ENCODE measurements at places on chromosomes 4 and X.
A peak's percentile ranks its signal among the peaks of the same experiment; 100 is the strongest.

- DNase-seq: peak; percentile 86
Observed at GRCh38 chrX:17377091-17377717, 2.2 kb downstream of the NHS start.

DNA sequence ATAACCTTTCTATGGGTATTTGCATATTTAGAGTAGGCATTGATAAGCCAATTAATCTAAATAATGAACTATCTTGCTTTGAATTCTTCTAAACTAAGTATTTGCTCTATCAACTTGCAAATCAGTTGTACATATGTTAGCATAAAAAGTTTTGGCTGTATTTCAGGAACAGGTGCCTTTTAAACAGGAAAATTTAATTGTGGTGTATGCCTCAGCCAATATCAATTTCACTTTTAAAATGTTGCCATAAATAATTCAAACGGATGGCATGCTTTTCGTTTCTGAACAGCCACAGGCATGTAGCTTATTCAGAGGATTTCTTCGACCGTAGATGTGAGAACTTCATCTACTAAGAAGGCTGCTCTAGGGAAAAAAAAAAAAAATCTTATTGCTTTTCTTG lies 99.9 kb downstream of the DCLK2 start:
- DNase-seq: no peak

GRCh38 chr4:80185787-80186548 lies 11.3 kb upstream of the PRDM8 start:
- no peak for DNase-seq

GRCh38 chr4:55296096-55296495 lies 49.9 kb upstream of the SRD5A3 start:
- DNase-seq: no peak

GRCh38 chr4:78566834-78567499 lies 15.4 kb downstream of the ANXA3 start:
- DNase-seq: no peak

GRCh38 chr4:1018147-1019020 lies 7.0 kb downstream of the FGFRL1 start:
- DNase-seq: no peak

- DNase-seq: no peak
Observed at GRCh38 chr4:173940146-173940545, 343.3 kb downstream of the FBXO8 start.

DNA sequence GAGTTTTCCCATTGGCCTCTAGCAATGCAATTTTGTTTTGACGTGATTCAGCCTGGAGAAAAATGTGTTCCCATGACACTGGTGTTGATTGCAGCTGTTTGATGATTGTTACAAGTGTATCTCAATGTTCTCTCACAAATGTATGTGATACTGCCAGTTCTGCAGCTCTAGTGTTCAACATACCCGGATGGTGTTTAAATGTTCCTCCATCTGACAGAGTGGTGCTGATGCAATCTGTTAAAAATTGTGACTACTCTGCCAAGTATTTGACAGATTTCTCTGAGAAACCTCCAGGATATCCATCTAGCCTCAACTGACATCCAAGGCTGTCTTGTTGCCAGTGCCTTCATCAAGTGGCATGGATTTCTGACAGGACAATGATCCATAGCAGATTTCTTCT lies 657.2 kb upstream of the DIAPH2 start:
- no peak for DNase-seq

GRCh38 chrX:13721371-13721770 lies 13.0 kb downstream of the TRAPPC2 start:
- DNase-seq: no peak

DNA sequence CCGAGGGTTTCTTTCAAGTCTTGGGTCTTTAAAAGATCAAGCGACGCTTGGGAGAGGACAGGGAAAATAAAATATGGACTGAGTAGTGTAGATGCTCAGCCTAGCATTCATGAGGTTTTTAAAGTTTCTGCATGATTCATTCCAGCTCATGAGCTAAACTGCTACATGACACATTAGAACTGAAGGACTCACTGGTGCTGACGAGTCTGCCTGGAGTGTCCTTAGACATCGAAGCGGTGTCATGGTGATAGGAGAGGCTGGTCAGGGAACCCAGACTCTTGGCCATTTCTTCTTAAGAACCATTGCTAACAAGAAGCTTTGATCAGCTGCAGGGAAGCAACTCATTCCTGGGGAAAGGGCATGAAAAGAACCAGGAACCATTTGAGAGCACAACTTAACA lies 158.6 kb downstream of the TRIML1 start:
- DNase-seq: no peak

DNA sequence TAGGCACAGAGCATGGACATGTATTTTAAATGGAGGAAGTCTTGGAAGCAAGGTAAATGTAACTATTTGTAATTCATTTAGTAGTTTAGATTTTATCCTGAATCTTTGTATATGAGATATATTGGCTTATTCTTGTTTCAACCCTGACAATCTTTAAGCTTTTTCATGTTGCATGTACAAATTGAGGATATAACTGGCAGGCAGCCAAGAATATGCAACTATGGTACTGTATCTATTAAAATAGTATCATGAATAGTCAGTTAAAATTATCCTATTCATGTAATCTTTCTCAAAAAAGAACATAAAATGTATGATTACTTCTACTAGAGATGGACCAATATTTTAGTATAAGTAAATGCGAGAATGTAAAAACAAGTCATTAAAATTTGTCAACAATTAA lies 1141.5 kb downstream of the PCDH18 start:
- no peak for DNase-seq

- DNase-seq: peak; percentile 1
Observed at GRCh38 chrX:37646254-37646653, 39.3 kb upstream of the XK start.

GRCh38 chr4:98584265-98584664 lies 74.1 kb downstream of the TSPAN5 start:
- DNase-seq: peak; percentile 60

GRCh38 chr4:188145601-188146000 lies 6.4 kb downstream of the TRIML1 start:
- DNase-seq: no peak

- DNase-seq: no peak
Observed at GRCh38 chr4:183698909-183699308, 39.8 kb downstream of the TRAPPC11 start.

GRCh38 chr4:54036184-54036583 lies 28.2 kb downstream of the CHIC2 start:
- DNase-seq: no peak

GRCh38 chrX:112067601-112068000 lies 15.0 kb downstream of the TRPC5 start:
- DNase-seq: no peak

DNA sequence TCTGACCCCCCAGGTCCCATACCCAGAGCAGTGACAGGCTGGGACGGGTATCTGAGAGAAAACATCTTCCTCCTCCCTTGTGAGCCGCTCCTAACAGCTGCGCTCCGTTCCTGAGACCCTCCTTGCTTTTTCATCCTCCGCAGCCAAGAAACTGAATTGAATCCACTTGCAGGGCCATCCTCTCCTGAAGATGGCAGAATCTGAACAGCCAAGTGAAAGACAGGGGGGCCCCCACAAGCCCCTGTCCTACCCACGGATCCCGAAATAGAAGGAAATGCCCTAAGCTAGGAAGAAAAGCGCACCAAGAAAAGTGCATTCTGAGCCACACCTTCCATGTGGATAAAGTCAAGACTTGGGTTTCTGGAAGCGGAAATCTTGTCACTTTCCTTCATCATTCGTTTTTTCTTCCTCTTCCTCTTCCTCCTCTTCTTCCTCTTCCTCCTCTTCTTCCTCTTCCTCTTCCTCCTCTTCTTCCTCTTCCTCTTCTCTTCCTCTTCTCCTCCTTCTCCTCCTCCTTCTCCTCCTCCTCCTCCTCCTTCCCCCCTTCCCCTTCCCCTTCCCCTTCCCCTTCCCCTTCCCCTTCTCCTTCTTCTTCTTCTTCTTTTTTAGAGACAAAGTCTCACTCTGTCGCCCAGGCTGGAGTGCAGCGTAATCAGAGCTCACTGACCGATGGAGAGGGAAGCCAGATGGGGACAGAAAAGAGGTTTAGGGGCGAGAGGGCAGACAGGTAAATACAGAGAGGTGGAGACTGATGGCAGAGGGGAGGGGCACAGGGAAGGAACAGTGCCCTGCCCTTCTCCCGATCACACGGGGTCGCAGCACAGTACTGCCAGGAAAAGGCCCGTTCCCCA lies 86.0 kb upstream of the WWC2 start:
- DNase-seq: no peak

- DNase-seq: no peak
Observed at GRCh38 chr4:168019019-168019651, 73.2 kb upstream of the ANXA10 start.

- no peak for DNase-seq
Observed at GRCh38 chrX:71475785-71476540, 56.9 kb upstream of the OGT start.

- no peak for DNase-seq
Observed at GRCh38 chr4:137430171-137430570, 102.1 kb downstream of the PCDH18 start.

- no peak for DNase-seq
Observed at GRCh38 chrX:66163849-66164411, at the start of gene HEPH. Gene HEPH, plus strand, starts transcription at chrX:66164247. Its CDS starts 6,324 bp downstream, at chrX:66170571.

DNA sequence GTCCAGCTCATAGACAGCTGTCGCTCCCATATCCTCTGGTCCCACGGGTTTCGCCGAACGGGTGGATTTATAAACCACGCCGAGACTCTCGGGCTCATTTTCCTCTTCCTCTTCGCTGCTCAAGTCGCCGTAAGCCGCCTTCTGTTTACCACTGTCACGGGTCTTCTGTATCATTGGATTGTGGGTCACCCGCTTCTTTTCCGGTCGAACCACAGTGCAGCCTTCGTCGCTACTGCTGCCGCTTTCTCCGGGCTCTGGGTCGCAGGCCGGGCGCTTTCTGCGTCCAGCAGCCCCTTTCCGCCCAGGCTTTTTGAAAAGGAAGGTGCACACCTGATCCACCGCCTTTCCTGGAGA lies 311 bp downstream of the RNF113A start:
- DNase-seq: no peak

DNA sequence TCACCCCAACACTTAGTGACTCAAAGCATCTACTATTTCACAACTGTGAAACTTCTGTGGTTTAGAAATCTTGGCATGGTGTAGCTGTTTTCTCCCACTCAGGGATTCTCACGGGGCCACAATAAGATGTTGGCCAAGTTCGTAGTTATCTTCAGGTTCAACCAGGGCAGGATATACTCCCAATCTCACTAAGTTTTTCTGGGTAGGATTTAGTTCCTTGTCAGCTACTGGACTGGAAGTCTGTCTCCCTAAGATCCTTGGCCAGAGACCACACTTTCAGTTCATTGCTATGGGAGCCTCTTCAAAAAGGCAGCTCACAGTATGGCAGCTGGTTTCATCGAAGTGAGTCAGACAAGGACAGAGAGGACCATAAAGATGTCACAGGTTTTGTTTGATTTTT lies 111.7 kb upstream of the PDHA2 start:
- no peak for DNase-seq

- DNase-seq: no peak
Observed at GRCh38 chr4:123667496-123667895, 270.9 kb downstream of the SPRY1 start.

DNA sequence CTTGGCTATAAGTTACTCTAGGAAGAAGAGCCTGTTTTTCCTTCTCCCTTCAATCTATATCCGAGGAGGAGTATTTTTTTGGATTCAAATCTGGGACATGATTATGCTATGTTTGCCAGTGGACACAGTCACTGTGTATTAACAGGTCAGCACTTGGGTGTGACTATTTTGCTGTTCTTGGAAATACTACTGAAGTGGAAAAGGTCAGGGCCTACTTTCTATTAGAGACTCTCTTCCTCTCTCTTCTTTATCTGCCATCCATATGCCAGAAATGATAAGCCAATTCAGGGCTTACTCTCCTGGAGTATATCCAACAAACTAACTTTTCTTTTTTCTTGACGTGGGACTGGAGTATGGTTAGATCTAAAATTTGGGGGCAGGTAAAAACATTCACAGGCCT lies 40.5 kb downstream of the MID1IP1 start:
- no peak for DNase-seq

DNA sequence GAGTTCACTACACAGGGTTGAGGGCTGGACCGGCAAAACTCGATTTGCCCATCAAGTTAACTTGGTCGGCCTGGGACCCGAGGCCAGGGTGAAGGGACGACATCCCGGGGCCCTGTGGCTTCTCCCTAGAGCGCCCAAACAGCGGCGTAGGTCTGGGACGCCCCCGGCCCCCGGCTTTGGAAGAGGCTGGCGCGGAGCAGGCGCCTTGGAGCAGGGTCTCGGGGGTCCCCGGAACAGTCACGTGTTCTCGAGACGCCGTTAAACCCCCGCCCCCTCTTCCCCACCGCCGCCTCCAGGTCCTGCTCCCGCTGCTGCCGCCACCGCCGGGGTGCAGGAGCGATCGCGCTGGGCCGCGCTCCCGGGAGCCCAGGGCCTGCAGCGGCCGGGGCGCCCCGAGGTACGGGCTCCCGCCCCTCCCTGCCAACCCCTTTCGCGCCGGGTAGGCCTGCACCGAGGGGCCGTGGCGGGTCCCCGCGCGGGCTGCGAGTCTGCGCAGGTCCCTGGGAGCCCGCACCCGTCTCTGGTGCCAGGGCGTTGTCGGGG lies at the start of gene NPY5R:
NPY5R (plus strand) TSS at position 289 of the 543 bp plus-strand sequence. CDS start 6,382 bp downstream, outside the sequence.
- no peak for DNase-seq

- no peak for DNase-seq
Observed at GRCh38 chrX:76184276-76184675, 11.4 kb downstream of the PBDC1 start.

GRCh38 chrX:16376056-16376455 lies 208.8 kb downstream of the MAGEB17 start:
- DNase-seq: no peak

DNA sequence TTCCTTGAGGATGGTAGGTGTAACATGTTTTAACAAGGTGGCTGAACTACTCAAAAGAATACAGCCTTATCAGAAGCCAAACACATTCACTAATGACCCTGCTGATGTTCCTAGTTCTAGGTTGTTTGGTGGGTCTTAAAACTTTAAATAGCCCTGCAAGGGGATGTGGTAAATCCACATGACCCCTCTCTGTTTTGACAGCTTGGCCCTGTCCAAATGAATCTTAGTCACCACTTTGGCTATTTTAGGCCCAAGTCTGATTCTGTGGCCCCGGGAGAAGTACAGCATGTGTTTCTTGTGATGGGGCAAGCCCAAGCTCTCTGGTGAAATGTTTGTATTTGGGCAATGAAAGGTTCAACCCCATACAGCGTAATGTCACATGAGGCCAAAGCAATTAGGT lies 54.5 kb upstream of the GPR34 start:
- DNase-seq: no peak

GRCh38 chr4:81136161-81136905 lies 78.7 kb downstream of the PRKG2 start:
- DNase-seq: no peak

GRCh38 chr4:139558235-139559088 lies 2.4 kb upstream of the SETD7 start:
- no peak for DNase-seq

GRCh38 chr4:18932730-18933339 lies 911.3 kb upstream of the LCORL start:
- DNase-seq: no peak

DNA sequence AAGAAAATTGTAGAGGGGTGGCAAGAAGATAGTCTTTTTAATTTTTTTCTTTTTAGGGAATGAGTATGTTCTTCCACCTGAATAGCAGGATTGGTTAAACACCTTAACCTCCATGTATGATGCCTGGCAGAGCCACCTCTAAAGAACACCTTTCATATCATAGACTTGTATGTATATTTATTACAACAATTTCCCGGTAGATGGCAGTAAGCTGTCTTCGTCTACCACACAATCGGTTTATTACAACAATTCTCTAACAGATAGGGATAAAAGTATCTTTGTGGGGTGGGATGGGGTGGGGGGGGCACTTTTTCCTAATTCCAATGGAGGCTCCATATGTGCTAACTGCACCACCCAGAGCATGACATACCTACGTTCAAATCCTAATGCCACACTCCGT lies 255.5 kb downstream of the LDB2 start:
- DNase-seq: no peak

Measured in A549 (cell line).